Sigmoid colon (tissue), 7 donors: ENCODE measurements at places on chromosomes 1 and 21. TPM values are rescaled to one million over a fixed set of nuclear protein-coding genes. Genes with fewer than 3 reads are reported as not detected.

The FCRL2 gene
- not detected for total RNA-seq

The WDR64 gene
- total RNA-seq, result not detected

The PADI6 gene
- not detected for total RNA-seq

The WNT4 gene
- 0.28 TPM for total RNA-seq

The CHIA gene
- total RNA-seq, result not detected

- H3K27ac ChIP-seq, result no peak overlapping the region
- no peaks in the 10 kb centered on the region for H3K27me3 ChIP-seq
- no peak overlapping the region for H3K4me3 ChIP-seq
- DNase-seq, result no peak
These were observed 418.8 kb downstream of the ZP4 start for GRCh38 chr1:237471956-237472355.

GRCh38 chr21:43802713-43803313, 13.4 kb downstream of the RRP1 start:
- no peaks in the 10 kb centered on the region for H3K4me1 ChIP-seq
- H3K36me3 ChIP-seq, result peaks cover 19% of the 10 kb centered on the region
- no peak for DNase-seq
- no peaks in the 10 kb centered on the region for H3K27me3 ChIP-seq
- H3K4me3 ChIP-seq, result no peak overlapping the region
- no peak overlapping the region for H3K27ac ChIP-seq

GRCh38 chr1:157624471-157624870, 26.6 kb upstream of the FCRL4 start:
- no peaks in the 10 kb centered on the region for H3K4me1 ChIP-seq
- no peaks in the 10 kb centered on the region for H3K27me3 ChIP-seq
- no peak overlapping the region for H3K4me3 ChIP-seq

GRCh38 chr21:38988509-38989378, 183.0 kb downstream of the ETS2 start:
- H3K27ac ChIP-seq, result peak overlapping the region; percentile 79
- peak overlapping the region; percentile 11 for H3K4me3 ChIP-seq
- H3K36me3 ChIP-seq, result no peaks in the 10 kb centered on the region
- no peaks in the 10 kb centered on the region for H3K27me3 ChIP-seq

GRCh38 chr1:205667909-205668643, 12.2 kb downstream of the SLC45A3 start:
- no peaks in the 10 kb centered on the region for H3K36me3 ChIP-seq
- no peaks in the 10 kb centered on the region for H3K4me1 ChIP-seq
- H3K4me3 ChIP-seq, result no peak overlapping the region
- H3K27me3 ChIP-seq, result peaks cover 4% of the 10 kb centered on the region
- H3K27ac ChIP-seq, result no peak overlapping the region

GRCh38 chr1:183552891-183553290, 37.4 kb downstream of the NCF2 start:
- no peaks in the 10 kb centered on the region for H3K27me3 ChIP-seq
- no peak overlapping the region for H3K4me3 ChIP-seq
- no peak for DNase-seq
- no peaks in the 10 kb centered on the region for H3K4me1 ChIP-seq
- H3K27ac ChIP-seq, result no peak overlapping the region
- H3K36me3 ChIP-seq, result peaks cover 82% of the 10 kb centered on the region

DNA sequence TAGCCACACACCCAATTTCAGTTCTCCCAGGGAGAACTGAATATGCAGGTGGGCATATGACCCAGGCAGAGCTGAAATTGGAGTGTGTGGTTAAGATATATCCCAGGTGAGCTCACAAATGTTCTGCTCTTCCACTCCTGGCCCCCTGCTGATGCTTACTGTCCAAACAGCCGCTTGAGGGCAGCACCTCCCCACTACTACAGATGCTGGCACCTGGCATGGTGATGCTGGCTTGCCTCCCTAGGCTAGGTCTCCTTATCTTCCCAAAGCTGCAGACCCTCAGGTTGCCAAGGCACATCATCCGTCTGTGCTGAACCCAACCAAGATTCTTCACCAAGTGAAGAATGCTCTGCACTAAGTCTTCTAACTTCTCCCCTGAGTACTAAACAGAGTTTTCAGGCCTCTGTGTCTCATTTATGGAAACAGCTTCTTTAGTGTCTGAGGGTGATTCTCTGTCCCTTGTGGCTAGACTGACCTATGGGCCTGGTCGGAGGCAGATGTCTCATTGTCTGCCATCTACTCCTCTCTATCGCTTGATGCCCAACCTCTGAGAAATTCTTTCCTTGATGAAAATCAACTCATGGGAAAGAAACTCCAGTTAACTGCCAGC, 27.2 kb downstream of the XCL1 start:
- DNase-seq, result peak; percentile 88
- H3K27ac ChIP-seq, result no peak overlapping the region
- H3K4me1 ChIP-seq, result no peaks in the 10 kb centered on the region

GRCh38 chr21:45114072-45114471, 39.7 kb downstream of the ADARB1 start:
- H3K4me3 ChIP-seq, result no peak overlapping the region
- H3K27me3 ChIP-seq, result no peaks in the 10 kb centered on the region
- H3K36me3 ChIP-seq, result no peaks in the 10 kb centered on the region

DNA sequence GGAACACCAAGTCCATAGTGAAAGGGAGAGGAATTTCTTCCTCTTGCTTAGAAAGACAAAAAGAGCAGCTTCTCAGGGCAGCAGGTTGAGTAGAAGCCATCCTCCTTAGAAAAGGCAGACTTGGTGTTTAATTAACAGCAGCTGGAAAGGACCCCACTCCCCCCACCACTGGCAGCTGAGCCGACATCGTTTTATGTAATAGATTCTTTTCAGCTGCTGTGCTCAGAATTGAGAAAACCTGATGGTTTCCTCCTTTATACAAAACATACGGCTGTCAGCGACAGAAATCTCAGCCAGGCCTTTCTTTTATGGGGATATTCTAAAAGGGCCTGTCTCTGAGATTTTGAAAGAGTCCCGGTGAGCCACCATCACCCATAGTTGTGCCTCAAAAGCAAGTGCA, 49.9 kb downstream of the MAN1C1 start:
- H3K27me3 ChIP-seq, result no peaks in the 10 kb centered on the region
- H3K27ac ChIP-seq, result peak overlapping the region; percentile 68
- H3K4me1 ChIP-seq, result peaks cover 36% of the 10 kb centered on the region
- no peak for DNase-seq

The LCE6A gene
- total RNA-seq, result not detected

DNA sequence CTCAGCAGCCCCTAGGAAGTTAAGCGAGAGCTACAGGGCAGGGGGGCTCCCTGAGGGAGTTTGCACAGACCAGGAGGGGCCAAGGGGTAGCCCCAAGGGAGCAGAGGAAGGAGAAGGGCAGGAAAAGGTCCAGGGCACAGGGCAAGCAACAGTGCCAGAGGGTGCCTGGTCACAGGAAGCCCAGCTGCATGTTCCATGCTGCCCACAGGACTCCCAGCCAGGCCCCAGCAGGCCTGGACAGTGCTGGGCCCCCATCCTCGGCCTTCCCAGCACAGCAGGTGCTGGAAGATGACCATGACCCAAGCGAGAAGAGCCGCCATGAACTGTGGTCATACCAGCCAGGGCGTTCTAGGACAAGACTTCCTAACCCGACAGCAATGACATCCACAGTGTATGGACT, 11.0 kb downstream of the KLHL21 start:
- H3K36me3 ChIP-seq, result peaks cover 90% of the 10 kb centered on the region
- no peak for DNase-seq
- peak overlapping the region; percentile 40 for H3K27ac ChIP-seq
- H3K4me1 ChIP-seq, result peaks cover 60% of the 10 kb centered on the region

The TNNT2 gene
- total RNA-seq, result not detected

The PAQR6 gene
- total RNA-seq, result 0.99 TPM

The RBP7 gene
- total RNA-seq, result 10.0 TPM

DNA sequence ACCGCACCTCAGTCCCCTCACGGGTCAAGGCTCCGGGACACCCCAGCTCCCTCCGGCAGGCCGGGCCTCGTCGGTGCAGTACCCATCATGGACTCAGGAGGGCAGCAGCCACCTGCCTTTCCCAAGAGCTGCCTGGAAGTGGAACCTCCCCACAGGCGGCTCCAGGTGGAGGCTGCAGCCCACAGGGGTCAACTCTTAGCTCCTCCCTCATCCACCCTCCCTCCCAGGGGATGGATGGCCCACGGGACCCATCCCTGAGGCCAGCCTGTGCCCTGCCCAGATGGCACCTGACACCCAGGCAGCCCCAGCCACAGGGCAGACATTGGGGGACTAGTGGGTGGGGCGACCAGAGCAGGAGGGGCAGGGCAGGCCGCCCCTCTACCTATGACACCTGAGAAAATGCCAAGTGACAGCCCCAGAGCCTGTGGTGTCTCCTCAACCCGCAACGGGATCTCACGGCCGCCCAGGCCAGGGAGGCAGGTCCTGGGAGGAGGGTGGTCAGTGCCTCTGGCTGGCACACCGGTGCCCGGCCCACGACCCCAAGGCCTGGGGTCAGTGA, 1.2 kb upstream of the ARHGEF16 start:
- H3K27ac ChIP-seq, result no peak overlapping the region
- H3K36me3 ChIP-seq, result no peaks in the 10 kb centered on the region
- H3K27me3 ChIP-seq, result peaks cover 46% of the 10 kb centered on the region
- peak; percentile 78 for DNase-seq
- peaks cover 21% of the 10 kb centered on the region for H3K4me1 ChIP-seq

The UBL4B gene
- total RNA-seq, result not detected

The RNU1-4 gene
- under 0.01 TPM for total RNA-seq

GRCh38 chr1:180981596-180982387, 40.9 kb downstream of the STX6 start:
- no peaks in the 10 kb centered on the region for H3K27me3 ChIP-seq
- H3K36me3 ChIP-seq, result peaks cover 5% of the 10 kb centered on the region
- no peaks in the 10 kb centered on the region for H3K4me1 ChIP-seq
- no peak overlapping the region for H3K27ac ChIP-seq
- no peak for DNase-seq
- no peak overlapping the region for H3K4me3 ChIP-seq

DNA sequence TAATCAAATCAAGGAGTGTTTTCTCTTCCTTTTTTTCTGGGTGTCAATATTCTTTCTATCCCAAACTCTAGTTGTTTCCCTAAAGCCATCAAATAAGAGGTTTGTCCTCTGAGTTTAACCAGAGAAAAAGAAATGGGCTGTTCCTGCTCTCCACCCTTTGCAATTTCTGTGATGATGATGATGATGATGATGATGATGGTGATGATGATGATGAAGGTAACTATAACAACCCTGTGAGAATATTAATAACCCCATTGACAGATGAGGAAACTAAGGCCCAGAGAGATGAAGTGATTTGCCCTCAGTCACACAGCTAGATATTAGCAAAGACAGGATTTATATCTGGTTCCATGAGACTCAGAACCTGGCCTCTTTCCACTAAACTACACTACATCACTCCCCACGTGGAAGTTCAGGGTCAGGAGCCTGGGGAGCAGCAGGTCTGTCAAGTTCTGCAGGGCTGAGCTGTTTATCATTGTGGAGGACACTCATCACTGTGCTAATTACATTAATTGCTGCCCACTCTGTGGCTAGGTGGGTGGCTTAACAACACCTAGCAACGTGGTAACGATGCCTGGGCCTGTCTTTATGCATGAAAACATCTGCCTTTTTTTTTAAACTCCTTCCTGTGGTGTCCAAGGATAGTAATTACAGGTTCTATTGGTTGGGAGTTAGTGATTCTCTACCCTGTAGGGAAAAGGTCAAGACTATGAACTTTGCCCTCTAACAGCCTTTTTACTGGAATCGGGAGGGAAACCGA, 19.0 kb upstream of the JUN start:
- no peaks in the 10 kb centered on the region for H3K4me1 ChIP-seq
- no peaks in the 10 kb centered on the region for H3K36me3 ChIP-seq
- no peaks in the 10 kb centered on the region for H3K27me3 ChIP-seq
- H3K4me3 ChIP-seq, result no peak overlapping the region
- no peak for DNase-seq

The TRABD2B gene
- 1.4 TPM for total RNA-seq

- no peak overlapping the region for H3K27ac ChIP-seq
- no peak for DNase-seq
- no peak overlapping the region for H3K4me3 ChIP-seq
- peaks cover 29% of the 10 kb centered on the region for H3K27me3 ChIP-seq
These were observed 8.0 kb downstream of the BATF3 start for GRCh38 chr1:212691561-212692071.

The LCE3B gene
- not detected for total RNA-seq

The LAMTOR5 gene
- total RNA-seq, result 117 TPM

The LRRC38 gene
- total RNA-seq, result not detected

GRCh38 chr1:212107481-212107880, 71.9 kb downstream of the DTL start:
- no peaks in the 10 kb centered on the region for H3K36me3 ChIP-seq
- no peak for DNase-seq
- H3K4me3 ChIP-seq, result no peak overlapping the region
- peaks cover 6% of the 10 kb centered on the region for H3K4me1 ChIP-seq
- H3K27ac ChIP-seq, result no peak overlapping the region

DNA sequence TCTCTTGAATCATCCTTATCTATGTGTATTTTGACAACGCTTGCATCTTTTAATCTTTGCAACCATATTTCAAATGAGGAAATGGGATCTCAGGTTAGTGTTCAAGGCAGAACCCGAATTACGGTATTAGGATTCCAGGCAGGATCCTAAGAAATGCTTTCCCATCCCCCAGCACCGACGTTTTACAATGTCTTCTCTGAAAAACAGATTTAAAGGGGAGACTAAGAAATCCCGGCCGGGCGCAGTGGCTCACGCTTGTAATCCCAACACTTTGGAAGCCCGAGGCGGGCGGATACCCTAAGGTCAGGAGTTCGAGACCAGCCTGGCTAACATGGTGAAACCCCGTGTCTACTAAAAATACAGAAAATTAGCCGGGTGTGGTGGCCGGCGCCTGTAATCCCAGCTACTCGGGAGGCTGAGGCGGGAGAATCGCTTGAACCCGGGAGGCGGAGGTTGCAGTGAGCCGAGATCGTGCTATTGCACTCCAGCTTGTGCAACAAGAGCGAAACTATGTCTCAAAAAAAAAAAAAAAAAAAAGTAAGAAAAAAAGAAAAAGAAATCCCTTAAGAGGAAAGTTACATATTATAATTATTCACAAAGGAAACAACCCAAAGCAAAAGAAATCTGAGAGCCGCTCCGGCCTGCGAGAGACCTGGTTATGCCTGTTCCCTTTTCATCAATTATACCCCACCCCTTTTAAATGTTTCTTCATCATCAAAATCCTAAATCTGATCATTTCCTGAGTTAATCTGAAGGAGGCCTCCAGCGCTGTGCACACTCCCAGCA, 801 bp upstream of the GORAB start:
- DNase-seq, result no peak
- peaks cover 15% of the 10 kb centered on the region for H3K4me1 ChIP-seq
- H3K36me3 ChIP-seq, result no peaks in the 10 kb centered on the region

GRCh38 chr21:33402001-33402979, 923 bp upstream of the IFNGR2 start:
- peak overlapping the region; percentile 61 for H3K4me3 ChIP-seq
- no peaks in the 10 kb centered on the region for H3K36me3 ChIP-seq
- peak; percentile 89 for DNase-seq
- H3K27ac ChIP-seq, result peak overlapping the region; percentile 92
